ENCODE measurements at places on chromosomes 1 and 21.

DNA sequence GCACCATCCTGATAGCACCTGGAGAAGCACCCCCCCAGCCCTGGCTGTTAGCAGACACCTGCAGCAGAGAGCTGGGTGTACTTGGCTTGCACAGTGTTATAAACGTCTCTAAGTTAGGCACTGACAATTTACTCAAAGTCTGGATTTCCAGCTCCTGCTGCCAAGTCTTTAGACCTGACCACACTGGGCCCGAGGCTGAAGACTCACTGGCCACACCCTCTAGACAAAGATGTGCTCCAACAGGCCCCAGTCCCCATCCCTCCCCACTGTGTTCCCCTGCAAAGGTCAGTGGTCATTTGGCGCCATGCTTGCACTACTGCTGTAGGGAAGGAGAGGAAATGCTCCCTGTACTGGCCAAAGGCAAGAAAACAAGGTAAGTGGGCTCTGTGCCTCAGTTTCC lies 31.1 kb downstream of the PADI6 start:
- DNase-seq, result no peak

DNA sequence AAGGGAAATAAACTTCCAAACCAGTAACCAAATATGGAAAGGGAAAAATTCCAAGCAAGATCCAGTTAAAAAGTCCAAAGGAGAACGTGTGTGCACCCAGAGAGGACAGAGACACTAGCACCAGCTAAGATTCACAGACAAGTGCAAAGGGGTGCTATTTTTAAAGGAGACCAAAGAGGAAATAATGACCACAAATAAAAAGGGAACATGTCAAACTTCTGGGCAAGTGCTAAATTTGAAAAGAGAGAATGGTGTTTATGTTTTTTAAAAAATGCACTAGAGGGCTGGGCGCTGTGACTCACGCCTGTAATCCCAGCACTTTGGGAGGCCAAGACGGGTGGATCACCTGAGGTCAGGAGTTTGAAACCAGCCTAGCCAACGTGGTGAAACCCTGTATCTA lies 8.6 kb downstream of the JAM2 start:
- no peak for DNase-seq

DNA sequence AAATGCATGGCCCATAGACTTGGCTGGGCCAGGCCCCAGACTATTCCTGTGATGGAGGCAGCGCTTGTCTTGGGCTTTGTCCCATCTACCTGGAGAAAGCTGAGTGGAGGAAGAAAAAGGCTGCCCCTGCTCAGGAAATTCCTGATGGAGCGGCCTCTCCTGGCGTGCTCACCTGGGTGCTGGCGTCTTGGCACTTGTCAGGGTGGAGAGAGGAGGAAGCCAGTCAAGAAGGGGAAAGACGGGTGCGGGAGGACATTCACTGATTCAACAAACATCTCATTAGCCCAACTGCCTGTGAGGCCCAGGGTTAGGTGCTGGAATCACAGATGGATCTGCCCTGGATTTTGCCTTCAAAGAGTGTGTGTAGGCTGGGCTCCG lies 16.1 kb downstream of the ALPL start:
- no peak for DNase-seq

GRCh38 chr1:221509575-221510355 lies 232.1 kb downstream of the DUSP10 start:
- no peak for DNase-seq

- DNase-seq, result no peak
These were observed 76.8 kb downstream of the KCNJ15 start for GRCh38 chr21:38333301-38334272.

DNA sequence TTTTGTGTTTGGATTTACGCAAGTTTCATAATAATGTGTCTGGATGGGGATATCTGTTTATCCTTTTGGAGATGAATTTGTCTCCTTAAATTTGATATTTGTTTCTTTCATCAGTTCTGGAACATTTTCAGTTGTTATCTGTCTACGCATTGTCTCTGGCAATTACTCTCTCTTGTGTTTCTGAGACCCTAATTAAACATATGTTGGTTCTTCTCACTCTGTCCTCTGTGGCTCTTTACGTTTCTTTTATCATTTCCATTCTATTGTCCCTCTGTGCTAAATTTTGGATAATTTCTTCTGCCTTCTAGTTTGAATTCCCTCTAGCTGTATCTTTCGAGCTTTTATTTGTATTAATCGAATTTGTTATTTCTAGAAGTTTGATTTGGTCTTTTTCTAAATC lies 17.5 kb upstream of the PRELP start:
- DNase-seq, result no peak

DNA sequence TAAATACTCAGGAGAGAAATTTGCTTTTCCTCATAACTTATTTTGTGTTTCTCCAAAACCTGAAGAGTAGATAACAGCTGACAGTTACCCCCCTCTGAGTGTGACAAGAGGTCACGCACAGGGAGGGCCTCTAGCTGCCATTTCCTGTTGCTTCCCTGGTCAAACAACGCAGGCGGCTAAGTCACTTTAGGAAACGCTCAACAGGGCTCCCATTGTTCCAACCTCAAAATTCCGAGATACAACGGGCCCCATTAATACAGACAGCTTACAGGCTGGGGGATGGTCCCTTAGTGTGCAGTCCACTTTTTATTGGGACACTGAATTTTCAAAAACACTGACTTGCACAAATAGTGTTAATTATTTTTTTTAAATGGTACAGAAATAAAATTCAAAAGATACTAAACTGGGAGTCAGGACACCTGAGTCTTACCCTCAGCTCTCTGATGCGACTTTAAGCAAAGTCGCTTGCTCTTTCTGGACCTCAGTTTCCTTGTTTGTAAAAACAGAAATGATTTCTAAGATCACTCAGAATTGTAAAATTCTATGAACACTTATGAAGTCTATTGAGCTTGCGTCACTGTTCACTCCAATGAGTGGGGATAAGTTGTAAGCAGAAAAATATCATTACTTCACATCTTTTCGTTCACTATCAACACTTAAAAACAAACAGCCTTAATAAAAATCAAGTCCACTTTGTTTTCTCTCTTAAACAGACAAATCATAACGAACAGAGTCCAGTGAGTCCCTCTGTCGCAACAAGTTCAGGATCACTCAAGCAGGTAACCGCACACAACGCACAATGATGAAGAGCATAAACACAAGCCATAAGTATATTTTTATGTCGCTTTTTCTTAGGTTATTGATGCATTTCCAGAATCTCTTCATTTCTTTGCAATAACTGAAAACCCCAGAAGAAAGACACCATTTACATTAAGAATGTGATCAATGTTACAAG lies 13.5 kb downstream of the LZIC start:
- DNase-seq, result no peak

- no peak for DNase-seq
These were observed 35.9 kb upstream of the KANK4 start for GRCh38 chr1:62355095-62355494.

GRCh38 chr1:26560403-26560780 lies 30.8 kb downstream of the RPS6KA1 start:
- no peak for DNase-seq

DNA sequence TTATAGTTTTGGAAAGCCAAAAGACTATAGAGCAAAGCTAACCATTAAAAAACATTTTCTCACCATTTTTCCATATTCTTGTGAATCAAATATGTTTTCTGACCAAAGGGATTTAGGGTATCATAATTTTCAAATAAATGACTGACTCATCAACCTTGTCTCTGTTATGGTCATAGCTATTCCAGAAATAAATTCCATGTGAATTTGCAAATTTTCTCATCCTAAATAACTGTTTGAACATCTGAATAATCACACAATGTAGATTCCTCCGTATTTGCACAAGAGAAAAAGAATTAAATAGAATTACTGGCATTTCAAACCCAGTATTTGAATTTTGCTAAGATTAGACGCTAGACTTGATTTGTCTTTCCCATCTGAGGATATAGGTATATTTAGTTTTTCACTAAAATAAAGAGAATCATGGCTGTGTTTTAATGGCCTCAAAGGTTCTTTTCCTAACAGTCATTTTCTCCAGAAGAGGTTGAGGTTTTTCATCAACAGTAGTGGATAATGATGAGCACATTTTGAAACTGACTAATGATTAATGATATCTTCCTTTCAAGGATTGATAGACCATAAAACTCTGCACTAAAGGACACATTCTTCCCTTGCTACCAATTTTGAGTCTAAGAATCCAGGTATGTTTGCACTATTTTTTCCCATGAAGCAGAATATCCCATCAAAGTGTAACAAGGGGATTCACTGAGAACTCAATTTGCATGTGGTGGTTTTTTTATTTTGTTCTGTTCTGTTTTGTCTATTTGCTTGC lies 9.5 kb upstream of the DUSP23 start:
- no peak for DNase-seq

GRCh38 chr21:41627428-41627827 lies 119.5 kb upstream of the TMPRSS2 start:
- no peak for DNase-seq

DNA sequence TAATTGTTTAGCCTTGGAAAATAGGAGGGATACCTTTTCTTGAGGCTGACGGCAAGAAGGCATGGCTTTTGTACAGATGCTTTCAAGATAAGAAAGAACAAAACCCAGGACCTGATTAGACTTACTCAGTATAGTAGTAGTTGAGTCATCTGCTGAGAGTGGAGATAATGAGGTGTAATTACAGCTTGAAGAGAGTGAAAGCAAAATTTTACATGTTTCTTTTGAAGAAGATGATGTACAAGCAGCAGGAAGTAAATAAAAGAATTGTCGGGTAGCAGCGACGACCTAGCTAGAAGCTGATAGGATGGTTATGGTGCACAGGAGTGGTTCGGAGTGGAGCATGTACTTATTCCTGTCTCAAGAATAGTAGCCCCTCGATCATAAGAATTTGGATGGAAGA lies 6.6 kb downstream of the ANGPTL1 start:
- no peak for DNase-seq

DNA sequence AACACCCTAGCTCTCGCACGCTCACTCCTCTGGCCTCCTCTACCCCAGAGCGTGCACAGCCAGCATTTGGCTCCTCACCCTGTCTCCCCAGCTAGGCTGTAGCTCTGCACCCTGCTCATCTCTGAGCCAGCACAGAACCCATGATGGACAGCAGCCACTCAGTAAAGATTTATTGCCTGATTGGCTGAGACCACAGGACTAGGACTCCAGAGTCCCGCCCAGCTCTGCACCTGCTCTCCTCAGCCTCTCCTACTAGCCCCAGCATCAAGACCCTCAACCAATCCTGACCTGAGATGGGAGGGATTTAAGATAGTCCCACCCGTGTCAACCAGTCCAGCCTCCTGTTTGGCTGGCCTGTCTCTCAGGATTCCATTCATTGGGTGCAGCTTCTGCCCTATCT lies 9.3 kb downstream of the C1QB start:
- no peak for DNase-seq

DNA sequence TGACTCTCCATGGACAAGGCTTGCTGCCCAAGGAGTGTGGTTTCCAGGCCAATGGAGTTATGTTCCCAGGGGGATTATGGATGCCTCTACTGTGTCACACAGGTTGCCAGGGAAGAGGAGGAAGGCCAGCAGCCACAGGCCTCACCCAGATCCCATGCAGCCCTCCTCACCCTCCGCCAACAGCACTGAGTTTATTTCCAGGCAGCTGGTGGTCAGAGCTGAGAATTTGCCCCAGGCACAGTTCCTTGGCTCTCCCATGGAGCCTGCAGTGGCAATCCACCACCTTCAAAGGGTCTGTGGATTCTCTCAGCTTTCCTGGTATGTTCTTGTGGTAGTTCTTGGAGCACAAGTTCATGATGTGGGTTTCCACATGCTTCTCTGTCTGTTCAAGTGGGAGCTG lies 79.2 kb downstream of the NTNG1 start:
- DNase-seq, result no peak

DNA sequence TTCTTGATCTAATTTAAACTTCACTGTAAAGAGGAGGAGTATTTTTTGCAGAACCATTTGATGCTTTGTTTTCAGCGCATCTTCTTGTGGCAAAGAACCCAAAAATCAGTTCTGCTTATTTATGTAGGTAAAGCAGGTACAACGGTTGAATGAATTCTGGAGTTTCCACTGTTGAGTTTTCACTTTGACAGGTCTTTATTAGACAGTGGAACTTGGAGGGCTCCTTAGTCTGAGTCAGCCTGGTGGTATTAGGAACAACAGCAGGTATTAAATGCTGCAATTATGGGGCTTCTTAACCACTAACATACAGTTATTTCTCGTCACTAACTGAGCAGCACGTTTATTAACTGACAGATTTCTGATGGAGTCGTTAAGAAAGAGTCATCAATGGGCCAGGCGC lies 1.2 kb downstream of the LRIG2 start:
- DNase-seq, result no peak

DNA sequence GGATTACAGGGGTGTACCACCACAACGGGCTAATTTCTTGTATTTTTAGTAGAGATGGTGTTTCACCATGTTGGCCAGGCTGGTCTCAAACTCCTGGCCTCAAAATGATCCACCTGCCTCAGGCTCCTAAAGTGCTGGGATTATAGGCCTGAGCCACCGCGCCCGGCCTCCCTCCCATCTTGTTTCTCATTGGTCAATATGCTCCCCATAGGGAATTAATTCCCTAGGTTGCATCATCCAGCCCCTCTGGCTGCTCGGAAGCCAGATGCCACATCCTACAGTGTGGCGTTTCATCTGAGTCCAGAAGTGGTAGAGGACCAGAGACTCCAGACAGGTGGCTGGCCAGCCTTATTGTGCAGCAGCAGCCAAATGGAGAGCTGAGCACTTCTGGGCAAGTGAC lies 11.5 kb upstream of the VASH2 start:
- no peak for DNase-seq

GRCh38 chr1:53577761-53578100 lies 118.5 kb downstream of the DMRTB1 start:
- DNase-seq, result no peak

- DNase-seq, result no peak
These were observed 17.2 kb downstream of the KRTAP10-1 start for GRCh38 chr21:44522753-44523204.

GRCh38 chr1:52424813-52425212 lies 20.4 kb downstream of the PRPF38A start:
- DNase-seq, result no peak

- DNase-seq, result no peak
These were observed 502.2 kb upstream of the PRMT6 start for GRCh38 chr1:106554294-106554693.

GRCh38 chr1:96487971-96488370 lies 233.6 kb upstream of the PTBP2 start:
- no peak for DNase-seq

DNA sequence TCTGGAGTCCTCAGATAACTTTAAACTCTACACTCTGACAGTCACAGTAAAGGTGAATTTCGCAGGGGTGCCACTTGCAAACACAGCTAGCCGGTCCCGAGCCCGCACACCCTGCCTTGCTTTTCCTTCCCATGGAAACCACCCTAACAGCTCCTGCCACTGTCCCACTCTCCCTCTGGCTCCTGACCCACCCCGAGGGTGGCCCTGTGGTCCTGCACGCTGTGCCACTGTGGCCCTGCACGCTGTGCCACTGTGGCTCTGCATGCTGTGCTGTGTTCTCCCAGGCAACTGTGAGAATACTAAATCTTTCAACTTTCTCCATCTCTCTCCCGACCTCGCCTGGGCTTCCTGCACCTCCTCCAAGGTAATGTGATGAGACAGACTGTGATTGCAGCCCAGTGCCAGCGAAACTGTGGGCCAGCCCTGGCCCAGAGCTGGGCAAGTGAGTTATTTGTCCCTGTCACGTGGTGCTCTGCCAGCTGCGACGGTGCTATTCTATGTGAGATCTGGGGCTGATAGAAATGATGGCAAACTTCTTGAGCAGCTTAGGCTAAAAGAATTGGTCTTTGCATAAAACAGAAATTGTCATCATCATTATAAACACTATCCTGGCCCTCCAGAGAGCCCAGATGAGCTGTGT lies 63.4 kb upstream of the TARBP1 start:
- no peak for DNase-seq

GRCh38 chr1:245462161-245462560 lies 307.4 kb downstream of the KIF26B start:
- no peak for DNase-seq

GRCh38 chr1:17335821-17336710 lies 28.1 kb downstream of the PADI4 start:
- no peak for DNase-seq

Measured in cerebellar nuclear complex (tissue), 1 donor.